Right lung (tissue), 10 donors: ENCODE measurements at places on chromosomes 3 and 15. TPM values are rescaled to one million over a fixed set of nuclear protein-coding genes. Genes with fewer than 3 reads are reported as not detected.

USP50 gene
- polyA plus RNA-seq, result 0.57 TPM

- DNase-seq, result no peak
These were observed 171.4 kb upstream of the ALCAM start for GRCh38 chr3:105195260-105195659.

DNA sequence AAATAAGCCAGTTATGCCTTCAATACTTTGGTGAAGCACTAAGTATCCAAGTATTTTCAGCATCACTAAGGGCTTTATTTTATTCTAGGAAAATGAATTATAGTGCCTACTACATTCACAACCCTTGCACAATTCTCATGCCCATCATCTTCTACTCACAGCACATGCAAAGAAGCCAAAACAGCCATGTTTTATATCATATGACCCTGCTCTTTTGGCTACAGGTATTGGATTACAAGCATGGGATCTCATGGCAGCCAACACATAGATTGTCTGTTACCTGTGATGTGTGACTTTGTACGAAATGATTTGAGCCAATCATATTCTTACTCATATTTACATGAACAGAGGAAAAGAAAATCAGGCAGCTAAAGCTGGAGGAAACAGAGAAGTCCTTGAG is 38.6 kb downstream of the STT3B start:
- DNase-seq, result no peak

- DNase-seq, result no peak
These were observed 563.5 kb downstream of the EDEM1 start for GRCh38 chr3:5750874-5751640.

CFAP100 gene
- 6.6 TPM for polyA plus RNA-seq
